ENCODE measurements at places on chromosomes 3 and 15. TPM values are rescaled to one million over a fixed set of nuclear protein-coding genes. Genes with fewer than 3 reads are reported as not detected.

RASA2 gene
- total RNA-seq: 27.1 TPM

DNA sequence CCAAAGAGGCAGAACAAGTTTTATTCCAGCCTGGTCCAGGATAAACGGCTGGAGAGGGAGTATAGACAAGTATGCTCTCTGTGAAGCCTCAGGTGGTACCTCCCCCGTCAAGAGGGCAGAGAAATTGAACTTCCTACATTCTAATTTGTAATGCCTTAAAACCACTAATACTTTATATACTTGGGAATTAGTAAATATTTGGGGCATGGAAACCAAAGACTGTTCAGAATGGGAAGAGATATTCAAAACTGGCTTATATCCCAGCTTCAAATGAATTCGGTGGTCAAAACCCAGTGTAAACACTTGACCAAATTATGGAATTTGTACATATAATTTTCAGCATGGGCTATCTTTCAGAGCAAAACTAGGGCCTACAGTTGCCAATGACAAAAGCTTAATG lies 122.6 kb downstream of the FBN1 start:
- H3K4me3 ChIP-seq: no peak overlapping the region
- DNase-seq: no peak
- H3K4me1 ChIP-seq: no peaks in the 10 kb centered on the region
- no peak overlapping the region for H3K27ac ChIP-seq
- no peaks in the 10 kb centered on the region for H3K36me3 ChIP-seq

CLRN1 gene
- total RNA-seq: not detected

DNA sequence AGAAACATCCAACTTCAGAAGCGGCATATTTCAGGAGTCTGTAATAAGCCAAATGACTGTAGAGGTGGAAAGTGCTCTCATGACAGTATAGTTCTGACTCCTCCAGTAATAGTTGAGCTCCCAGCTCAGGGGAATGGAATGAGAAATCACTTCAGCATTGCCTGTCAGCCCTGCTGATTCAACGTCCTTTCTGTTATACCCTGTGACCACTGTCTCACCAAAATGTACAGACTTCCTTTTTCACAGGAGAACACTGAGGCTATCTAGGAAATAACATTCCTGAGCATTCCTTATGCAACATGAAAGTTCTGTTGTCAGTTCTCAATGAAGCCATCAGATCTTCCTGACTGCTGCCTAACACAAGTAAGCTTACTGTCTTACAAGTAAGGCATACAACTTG lies 284.5 kb upstream of the MME start:
- no peak for DNase-seq
- H3K27ac ChIP-seq: no peak overlapping the region
- H3K36me3 ChIP-seq: no peaks in the 10 kb centered on the region
- H3K4me1 ChIP-seq: no peaks in the 10 kb centered on the region
- no peaks in the 10 kb centered on the region for H3K27me3 ChIP-seq
- H3K4me3 ChIP-seq: no peak overlapping the region

- no peaks in the 10 kb centered on the region for H3K36me3 ChIP-seq
- no peak overlapping the region for H3K27ac ChIP-seq
- H3K27me3 ChIP-seq: no peaks in the 10 kb centered on the region
These were observed 23.5 kb downstream of the C3orf62 start for GRCh38 chr3:49253512-49253911.

MYRIP gene
- total RNA-seq: 36.1 TPM

SYNPR gene
- not detected for total RNA-seq

DNA sequence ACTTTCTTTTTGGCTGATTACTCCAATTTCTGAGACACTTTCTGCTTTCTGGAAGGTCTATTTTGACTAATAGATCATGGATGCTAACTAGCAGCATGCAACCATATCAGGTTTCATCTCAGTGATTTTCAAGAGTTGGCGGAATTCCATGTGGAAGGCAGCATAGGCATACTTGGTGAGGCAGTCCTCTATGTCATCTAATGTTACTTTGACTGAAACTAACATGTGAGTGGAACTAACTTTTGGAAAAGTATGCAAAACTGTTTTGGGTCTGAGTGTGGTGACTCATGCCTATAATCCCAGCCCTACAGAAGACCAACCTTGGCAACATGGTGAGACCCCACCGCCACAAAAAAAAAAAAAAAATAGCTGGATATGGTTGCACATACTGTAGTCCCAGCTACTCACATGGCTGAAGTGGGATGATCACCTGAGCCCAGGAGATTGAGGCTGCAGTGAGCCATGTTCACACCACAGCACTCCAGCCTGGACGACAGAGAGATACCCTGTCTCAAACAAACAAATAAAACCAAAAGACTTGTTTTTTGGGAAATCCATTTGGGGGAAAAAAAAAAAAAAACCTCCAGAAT lies 1033.7 kb downstream of the ROBO1 start:
- H3K4me3 ChIP-seq: no peak overlapping the region
- H3K36me3 ChIP-seq: no peaks in the 10 kb centered on the region
- H3K27me3 ChIP-seq: no peaks in the 10 kb centered on the region
- H3K27ac ChIP-seq: no peak overlapping the region
- no peak for DNase-seq

Data from Karpas-422 (cell line).